Diencephalon (tissue), 1 donor: ENCODE measurements at places on chromosomes 2 and 18. TPM values are rescaled to one million over a fixed set of nuclear protein-coding genes. Genes with fewer than 3 reads are reported as not detected.

KCNJ3 gene
- 15.9 TPM for total RNA-seq

RGPD4 gene
- 0.23 TPM for total RNA-seq

LYG1 gene
- 0.46 TPM for total RNA-seq

GLS gene
- total RNA-seq: 179 TPM

SOWAHC gene
- total RNA-seq: 27.7 TPM

ADAM23 gene
- 44.1 TPM for total RNA-seq

SLC30A3 gene
- 2.1 TPM for total RNA-seq

UGT1A10 gene
- total RNA-seq: not detected

ACMSD gene
- total RNA-seq: not detected

TEKT4 gene
- total RNA-seq: 2.5 TPM

TACR1 gene
- 7.4 TPM for total RNA-seq

REG3G gene
- not detected for total RNA-seq

GATA6 gene
- 0.23 TPM for total RNA-seq

PSME4 gene
- total RNA-seq: 42.9 TPM

CPLX4 gene
- total RNA-seq: not detected

ST6GAL2 gene
- 170 TPM for total RNA-seq

AMER3 gene
- 33.7 TPM for total RNA-seq

OR6B2 gene
- total RNA-seq: not detected

TLX2 gene
- not detected for total RNA-seq

KIF1A gene
- 358 TPM for total RNA-seq

ALK gene
- total RNA-seq: 21.0 TPM

SPEG gene
- 18.2 TPM for total RNA-seq

LIMS3 gene
- 2.1 TPM for total RNA-seq

RAB6D gene
- total RNA-seq: 3.0 TPM

TYW5 gene
- 15.7 TPM for total RNA-seq

IHH gene
- total RNA-seq: 0.69 TPM

ANKRD29 gene
- total RNA-seq: 11.3 TPM

EFEMP1 gene
- 16.6 TPM for total RNA-seq

TFCP2L1 gene
- 0.69 TPM for total RNA-seq

DRC1 gene
- total RNA-seq: 15.0 TPM

AGXT gene
- not detected for total RNA-seq

KLHL41 gene
- total RNA-seq: 3.9 TPM

CENPA gene
- 3.2 TPM for total RNA-seq

HRH4 gene
- total RNA-seq: 0.23 TPM

GALNT14 gene
- total RNA-seq: 20.5 TPM

ASB18 gene
- total RNA-seq: 1.6 TPM

CD8B2 gene
- total RNA-seq: 0.69 TPM

NT5DC4 gene
- total RNA-seq: not detected

ACTG2 gene
- 0.23 TPM for total RNA-seq

RGPD8 gene
- total RNA-seq: 42.9 TPM

FAP gene
- 2.3 TPM for total RNA-seq

RUFY4 gene
- 0.23 TPM for total RNA-seq

MROH2A gene
- under 0.01 TPM for total RNA-seq

ICOS gene
- not detected for total RNA-seq

LCT gene
- total RNA-seq: not detected

HOXD3 gene
- not detected for total RNA-seq

INHBB gene
- total RNA-seq: 11.3 TPM
